Stimulated activated CD4-positive, alpha-beta T cell treated with anti-CD3 and anti-CD28 coated beads, TNF-alpha, amount 100 ng/mL, for 48 hours (primary cell): ENCODE measurements at places on chromosomes 4 and X.

GRCh38 chr4:169064296-169064695 is 54.2 kb upstream of the CBR4 start:
- DNase-seq = no peak

GRCh38 chr4:183797445-183798300 is 107.4 kb upstream of the STOX2 start:
- no peak for DNase-seq

DNA sequence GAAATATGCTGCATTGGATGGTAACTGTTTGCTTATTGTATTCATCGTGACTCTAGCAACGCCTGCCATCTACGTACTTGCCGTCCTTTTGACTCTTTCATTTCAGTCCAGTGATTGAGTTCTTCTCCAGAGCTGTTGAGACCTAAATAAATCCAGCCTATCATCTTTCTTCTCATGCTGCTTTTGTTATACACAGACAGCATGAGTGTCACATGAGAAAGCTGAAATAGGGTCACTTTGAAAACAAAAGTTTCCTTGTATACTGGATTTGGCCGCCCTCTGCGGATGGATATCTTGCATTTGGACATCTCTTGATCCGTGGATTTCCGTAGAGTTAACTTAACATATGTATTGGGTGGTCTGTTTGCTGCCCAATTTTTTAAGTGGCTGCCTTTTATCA is 67.2 kb downstream of the TMPRSS11F start:
- DNase-seq = no peak

DNA sequence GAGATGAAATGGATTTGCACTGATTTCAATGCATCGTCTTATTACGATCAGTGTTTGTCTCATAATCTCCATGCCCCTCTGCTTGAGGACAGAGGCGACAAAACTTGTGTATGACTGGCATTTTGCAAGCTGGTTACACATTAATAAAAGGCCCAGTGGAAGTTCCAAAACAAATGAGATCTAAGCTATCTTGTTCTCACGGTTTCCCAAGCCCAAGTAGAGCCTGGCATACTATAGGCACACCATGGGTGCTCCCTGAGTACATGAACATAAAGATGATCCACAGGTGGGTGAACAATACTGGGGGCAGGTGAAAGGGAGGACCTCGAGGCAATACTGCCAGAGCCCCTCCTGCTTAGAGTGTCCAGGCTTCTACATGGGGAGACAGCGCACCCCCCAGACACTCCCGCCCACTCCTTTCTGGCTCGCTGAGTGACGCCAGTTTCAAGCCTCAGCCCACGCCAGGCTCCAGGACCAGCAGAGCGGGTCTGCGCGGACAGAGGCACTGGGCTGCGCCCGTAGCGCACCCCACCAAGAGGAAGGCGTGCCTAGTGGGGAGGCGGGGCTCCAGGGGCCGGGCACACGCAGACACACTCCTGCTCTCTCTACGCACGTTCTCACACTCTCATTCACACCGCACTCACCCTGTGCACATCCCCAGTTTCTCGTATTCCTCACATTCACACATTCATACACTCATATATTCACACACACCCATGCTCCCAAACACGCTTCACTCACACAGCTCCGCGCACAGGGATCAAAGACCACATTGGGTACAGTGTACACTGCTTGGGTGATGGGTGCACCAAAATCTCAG is 8.9 kb upstream of the GSX2 start:
- DNase-seq = no peak

GRCh38 chrX:1727531-1728027 is 112.7 kb downstream of the ASMT start:
- no peak for DNase-seq

DNA sequence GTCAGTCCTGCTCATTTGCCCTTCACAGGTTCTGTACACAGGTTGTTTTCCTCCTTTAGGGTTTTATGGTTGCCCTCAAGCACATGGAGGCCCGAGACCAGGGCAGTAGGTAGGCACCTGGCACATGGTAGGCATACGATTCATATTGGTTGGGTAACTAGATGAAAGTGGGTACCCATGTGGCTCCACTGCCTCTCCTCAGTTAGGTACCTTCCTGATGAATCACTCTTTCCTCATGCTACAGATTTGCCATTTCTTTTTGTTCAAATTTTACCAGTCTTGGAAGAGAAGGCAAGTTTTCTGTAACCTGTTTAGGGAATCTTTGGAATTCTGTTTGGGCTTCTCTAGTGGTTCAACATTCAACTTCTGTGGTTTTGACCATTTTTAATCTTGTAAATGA is 121.3 kb downstream of the FHIP1A start:
- DNase-seq = no peak
